ENCODE measurements at places on chromosomes 3 and 15.

- peak; percentile 56 for DNase-seq
These were observed 114.0 kb downstream of the FNDC3B start for GRCh38 chr3:172153335-172153861.

GRCh38 chr3:190192087-190192486, 71.4 kb upstream of the P3H2 start:
- no peak for DNase-seq

GRCh38 chr15:67785431-67785830, 39.9 kb upstream of the SKOR1 start:
- DNase-seq: no peak

DNA sequence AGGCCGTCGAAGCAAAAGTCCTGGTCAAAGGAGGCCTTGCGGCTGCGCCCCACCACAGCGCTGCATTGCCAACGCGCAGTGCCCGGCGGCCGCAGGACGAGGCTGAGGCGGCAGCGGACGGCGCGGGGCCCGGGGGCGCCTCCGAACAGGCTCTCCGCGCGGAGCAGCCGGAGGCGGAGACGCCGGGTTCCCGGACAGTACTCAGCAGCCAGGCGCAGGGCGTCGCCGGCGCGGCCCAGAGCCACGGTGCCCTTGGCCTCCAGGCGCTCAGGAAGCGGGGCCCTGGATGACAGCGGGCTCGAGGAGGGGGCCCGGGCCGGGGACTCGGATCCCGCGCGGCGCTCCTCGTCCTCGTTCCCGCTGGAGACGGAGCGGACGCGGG, 1.1 kb downstream of the C2CD4B start:
- DNase-seq: no peak
